ENCODE measurements at places on chromosomes 1 and 21.
A peak's percentile ranks its signal among the peaks of the same experiment; 100 is the strongest.

GRCh38 chr1:236351875-236352573 is 42.1 kb upstream of the EDARADD start:
- ATAC-seq: no peak

- no peak for ATAC-seq
Observed at GRCh38 chr1:87880764-87881163, 552.1 kb downstream of the LMO4 start.

DNA sequence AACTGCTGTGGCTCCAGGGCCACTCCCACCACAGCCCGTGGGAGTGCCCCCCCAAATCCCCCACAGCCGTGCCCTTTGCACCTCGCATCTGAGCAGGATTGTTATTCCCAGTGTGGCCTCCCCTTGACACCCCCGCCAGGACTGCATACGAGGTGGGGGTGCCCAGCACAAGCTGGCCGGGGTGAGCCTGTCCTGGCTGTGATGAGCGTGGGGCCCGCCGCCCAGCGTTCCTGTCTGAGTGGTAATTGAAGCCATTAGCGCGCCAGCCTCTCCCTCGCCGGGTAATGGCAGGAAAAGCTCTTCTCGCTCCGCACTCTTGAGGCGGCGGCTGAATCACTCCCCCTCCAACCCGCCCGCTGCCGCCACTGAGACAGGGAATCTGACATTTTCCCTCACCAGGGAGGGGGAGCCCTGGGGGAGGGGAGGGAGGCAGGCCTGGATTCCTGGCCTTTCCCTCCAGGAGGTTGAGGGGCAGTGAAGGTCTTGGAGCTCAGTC is 27.7 kb downstream of the PTPRF start:
- no peak for ATAC-seq

DNA sequence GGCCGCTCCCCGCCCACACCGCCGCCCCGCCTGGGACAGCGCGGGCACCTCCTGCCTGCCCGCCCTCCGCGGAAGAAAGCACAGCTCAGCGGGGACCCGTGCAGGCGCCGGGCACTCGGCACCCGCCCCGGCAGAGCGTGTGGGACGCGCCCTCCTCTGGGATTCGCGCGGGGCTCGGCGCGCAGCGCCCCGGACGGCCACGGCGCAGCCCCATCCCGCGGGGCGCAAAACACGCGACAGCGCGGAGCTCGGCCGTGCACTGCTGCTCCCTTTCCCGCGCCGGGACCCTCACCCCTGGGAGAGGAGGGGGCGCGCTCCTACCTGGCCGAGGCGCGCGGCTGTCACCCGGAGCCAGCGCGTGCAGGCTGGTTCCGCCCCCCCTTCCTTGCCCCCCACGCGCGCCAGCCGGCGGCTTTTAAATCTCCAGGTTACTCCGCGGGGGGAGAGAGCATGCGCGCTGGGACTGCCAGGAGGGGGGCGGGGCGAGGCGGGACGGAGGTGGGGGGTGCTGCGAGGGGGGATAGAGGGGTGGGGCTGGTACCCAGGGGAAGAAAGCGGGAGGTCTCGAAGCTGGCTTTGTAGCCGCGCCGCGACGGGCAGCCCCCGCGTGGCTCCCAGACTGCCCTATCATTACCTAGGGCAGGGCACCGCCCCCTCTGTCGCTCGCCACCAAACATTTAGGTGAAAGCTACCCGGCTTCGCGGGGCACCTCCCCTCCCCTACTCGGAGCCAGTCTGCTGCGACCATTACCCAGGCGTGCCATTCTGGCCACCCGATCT is at the start of gene SLC45A3:
SLC45A3 (minus strand) TSS at position 437 of the 779 bp plus-strand sequence. CDS start 15,853 bp downstream, outside the sequence.
- ATAC-seq: peak; percentile 80
